Activated naive CD8-positive, alpha-beta T cell treated with anti-CD3 and anti-CD28 coated beads, Interleukin-2, amount 10 ng/mL, durations not matched to agents 7 days and 5 days (primary cell): ENCODE measurements at places on chromosomes 12 and 14. TPM values are rescaled to one million over a fixed set of nuclear protein-coding genes. Genes with fewer than 3 reads are reported as not detected.

ADCY6 gene
- total RNA-seq = not detected

CCDC177 gene
- total RNA-seq = not detected

FAM222A gene
- total RNA-seq = 0.96 TPM

OLR1 gene
- total RNA-seq = not detected

DNA sequence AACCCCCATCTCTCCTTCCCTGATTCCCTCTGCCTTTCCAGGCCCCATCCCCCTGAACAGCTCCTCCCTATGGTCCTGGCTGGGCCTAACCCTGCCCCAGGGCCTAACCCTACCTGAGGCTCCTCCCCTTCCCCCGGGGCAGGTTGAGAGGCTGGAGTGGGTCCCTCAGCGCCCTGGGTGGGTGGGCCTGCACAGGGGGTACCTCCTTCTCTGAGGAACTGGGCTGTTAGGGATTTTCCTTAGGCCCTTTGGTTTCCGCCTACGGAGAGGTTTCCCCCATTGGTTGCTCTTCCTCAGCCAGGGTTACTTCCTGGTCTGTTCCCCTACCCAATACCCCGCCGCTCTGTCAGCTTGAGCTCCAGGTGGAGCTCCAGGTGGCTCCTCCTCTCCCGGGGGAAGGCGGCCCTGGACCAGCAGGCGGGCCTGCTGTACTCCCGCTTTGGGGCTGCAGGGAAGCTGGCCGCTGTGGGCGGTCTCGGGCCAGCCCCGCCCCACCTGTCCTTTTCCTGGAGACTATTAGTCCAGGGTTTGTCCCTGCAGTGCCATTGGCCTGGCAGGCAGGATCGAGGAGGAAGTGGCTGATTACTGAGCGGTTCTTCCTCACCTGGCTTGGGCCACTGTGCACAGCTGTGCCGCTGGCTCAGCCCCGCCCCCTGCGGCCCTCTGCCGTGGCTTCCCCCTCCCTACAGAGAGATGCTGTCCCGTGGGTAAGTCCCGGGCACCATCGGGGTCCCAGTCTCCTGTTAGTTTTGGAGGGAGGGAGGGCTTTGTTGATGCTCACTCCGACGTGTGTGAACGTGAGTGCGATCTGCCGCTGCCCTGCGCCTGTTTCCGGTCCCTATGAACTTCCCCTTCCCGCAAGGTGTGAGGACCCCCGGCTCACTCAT is 2.5 kb downstream of the C12orf57 start:
- peak; percentile 79 for DNase-seq

GRCh38 chr12:95918194-95918993 is 24.0 kb downstream of the CCDC38 start:
- no peak for DNase-seq

DNA sequence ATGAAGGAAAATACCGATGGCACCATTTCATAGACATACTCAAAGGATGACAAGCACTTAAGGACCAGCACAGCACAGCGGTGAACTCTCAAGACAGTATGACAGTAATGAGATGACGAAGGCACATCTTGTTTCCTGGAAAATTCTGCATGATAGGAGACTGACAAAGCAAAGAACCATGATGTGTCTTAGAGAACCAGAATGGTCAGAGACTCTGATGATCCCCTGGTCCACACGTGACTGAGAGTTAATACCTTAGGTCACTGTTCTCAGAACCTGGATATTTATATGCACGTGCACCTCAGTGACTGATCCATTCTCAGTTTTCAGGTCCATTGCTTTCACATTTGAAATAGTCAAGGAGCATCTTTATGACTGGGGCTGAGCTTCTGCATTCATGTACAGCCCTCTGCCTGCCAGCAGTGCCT is 35.3 kb downstream of the PROX2 start:
- DNase-seq = no peak

DNA sequence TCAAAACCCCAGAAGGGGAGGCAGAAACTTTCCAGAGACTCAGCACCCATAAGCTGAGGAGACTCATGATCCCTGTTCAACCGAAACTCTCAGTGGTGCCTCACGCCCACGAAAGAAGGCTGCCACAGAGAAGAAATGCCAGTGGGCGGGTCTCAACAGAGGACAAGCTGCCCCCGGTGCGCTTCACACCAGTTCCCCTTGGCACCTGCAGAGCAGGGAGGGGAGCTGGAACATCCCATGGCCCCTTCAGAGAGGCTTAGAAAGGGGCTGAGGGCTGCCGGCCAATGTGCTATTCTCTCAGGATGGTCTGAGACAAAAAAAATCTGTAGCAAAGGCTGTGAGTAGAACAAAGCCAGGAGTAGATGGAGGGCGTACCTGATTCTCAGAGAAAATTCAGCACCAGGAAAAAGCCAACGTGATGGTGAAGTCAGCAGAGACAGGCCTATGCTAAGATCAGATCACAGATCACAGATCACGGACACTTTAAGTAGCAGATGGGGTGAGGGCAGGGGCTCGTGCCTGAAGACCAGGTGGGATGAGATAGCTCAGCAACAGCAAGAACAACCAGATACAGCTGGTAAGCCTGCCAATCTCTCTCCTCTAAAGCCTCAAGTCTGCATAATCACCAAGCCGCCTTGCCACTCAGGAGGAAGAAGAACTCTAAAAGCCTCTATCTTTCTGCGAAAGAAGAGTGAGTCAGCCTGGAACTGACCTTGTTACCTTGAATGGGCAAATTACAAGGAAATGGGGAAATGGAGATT is 206.4 kb upstream of the GRIP1 start:
- no peak for DNase-seq

DNA sequence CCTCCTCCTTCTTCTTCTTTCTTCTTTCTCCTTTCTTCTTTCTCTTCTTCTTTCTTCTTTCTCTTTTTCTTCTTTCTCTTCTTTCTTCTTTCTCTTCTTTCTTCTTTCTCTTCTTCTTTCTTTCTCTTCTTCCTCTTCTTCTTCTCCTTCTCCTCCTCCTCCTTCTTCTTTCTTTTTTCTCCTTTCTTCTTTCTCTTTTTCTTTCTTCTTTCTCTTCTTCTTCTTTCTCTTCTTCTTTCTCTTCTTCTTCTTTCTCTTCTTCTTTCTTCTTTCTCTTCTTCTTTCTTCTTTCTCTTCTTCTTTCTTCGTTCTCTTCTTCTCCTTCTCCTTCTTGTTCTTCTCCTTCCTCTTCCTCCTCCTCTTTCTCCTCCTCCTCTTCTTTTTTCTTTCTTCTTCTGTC is 1230.7 kb upstream of the USP15 start:
- DNase-seq = no peak

DNA sequence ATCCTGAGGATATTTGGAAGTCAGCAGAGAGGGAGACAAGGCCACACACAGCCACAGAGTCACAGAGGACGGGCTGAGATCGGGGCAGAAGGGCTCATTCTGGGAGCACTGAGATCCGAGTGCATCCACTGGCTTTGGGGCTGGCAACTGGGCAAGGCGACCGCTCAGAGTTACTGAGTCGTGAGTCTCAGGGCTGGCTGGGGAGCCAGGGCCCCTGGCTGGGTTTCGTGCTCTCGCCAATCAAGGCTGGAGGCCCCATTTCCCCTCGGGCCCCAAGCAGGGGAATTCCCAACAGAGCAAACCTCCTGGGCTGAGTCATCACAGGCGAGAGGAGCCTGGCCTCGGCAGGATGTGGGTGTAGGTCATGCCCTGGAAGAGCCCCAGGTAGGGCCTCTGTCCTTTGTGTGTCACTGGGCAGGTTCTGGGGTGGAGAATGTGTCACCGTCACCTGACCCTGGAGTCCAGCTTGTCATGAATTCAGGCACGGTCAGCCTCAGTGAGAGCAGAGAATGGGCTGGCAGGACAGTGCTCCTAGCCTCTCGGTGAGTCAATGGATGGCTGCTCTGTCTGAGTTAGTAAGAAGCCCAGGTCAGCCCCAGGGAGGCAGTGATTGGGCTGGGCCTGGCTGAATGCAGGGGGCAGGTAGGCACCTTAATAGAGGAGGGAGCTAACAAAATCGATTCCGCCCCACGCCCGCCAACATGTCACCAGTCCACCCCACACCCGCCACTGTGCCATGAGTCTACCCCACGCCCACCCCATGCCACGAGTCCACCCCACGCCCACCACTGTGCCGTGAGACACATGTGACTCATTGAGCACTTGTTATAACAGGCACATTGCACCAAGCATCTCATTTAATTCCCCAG is 16.9 kb downstream of the ASB2 start:
- DNase-seq = peak; percentile 84

DNA sequence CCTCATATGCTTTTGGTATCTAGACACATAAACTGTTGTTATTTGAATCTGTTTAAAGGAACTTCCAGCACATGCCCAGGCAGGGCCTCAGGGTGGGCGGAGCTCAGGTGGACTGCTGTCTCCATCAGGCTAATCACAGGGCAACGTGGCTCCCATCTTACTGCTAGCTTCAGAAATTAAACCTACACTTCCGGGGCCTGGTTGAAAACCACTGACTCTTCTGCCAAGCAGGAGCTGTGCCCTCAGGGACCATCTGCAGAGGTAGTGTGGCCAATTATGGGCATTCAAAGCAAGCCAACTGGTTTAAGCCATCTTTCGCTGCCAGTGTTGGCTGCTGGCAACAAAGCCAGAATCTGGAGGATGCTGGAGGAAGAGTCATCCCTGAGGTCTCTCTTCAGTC is 97.5 kb downstream of the TMX1 start:
- no peak for DNase-seq

DNA sequence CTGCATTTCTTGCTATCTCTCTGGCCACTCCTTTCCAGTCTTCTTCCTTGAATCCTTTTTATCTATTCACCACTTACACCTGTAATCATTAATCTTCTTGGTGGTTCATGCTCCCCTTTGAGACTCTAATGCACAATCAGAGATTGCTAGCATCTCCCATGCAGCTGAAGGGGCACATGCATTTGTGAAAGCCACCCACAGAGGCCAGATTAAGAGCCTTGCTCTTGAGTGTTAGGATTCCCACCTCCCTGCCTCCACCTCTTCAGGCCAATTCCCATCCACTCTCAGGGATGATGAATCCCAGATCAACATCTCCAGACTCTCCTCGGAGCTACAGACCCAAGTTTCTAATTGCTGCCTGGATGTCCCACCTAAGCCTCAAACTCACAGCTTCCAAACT is 19.4 kb upstream of the KRT18 start:
- DNase-seq = no peak

DNA sequence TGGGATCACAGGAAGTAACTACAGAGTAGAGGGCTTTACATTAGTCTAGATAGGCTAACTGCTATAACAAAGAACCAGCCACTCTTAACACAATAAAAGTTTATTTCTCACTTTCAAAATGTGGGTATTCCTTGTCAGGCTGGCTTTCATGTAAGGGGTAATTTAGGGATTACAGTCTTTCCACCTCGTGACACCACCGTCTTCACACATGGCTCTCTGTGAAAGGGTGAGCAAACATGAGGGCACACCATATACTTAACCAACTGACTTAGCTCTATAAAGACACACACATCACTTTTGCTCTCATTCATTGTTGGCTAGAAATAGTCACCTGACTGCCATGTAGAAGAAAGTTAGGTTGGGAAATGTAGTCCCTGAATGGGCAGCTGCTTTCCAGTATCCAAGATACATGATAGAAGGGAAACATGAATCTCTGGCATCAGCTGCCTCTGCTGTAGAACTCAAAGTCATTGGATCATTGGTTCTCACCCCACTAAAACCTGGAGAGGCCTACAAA is 66.1 kb upstream of the CRY1 start:
- DNase-seq = no peak

DNA sequence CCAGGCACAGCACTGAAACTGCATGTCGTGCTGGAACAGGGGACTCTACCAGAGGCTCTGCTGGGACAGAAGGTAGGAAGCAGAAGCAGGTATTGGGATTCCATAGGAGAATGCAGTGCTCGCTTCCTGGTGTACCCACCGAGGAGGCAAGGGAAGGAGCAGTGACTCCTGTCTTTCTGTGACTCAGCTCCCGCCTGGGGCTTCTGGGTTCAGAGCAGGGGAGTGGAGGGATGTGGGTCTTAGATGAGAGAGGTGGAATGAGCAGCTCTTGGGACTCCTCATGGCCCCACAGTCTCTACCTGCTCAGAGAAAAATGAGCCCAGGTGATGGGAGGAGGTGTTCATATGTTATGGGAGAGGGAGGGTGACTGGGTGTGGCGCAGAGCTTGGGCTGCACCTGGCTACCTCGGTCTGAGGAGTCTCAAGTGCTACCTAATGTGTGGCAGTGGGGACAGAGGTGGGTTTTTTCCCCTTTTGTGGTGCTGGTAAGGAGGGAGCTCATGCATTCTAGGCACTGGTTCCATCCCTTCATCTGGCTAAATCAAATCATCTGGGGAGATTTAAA is 26.3 kb downstream of the WNT5B start:
- DNase-seq = no peak

- DNase-seq = no peak
Measured at GRCh38 chr12:98464190-98464589, 51.2 kb upstream of the TMPO start.

DNA sequence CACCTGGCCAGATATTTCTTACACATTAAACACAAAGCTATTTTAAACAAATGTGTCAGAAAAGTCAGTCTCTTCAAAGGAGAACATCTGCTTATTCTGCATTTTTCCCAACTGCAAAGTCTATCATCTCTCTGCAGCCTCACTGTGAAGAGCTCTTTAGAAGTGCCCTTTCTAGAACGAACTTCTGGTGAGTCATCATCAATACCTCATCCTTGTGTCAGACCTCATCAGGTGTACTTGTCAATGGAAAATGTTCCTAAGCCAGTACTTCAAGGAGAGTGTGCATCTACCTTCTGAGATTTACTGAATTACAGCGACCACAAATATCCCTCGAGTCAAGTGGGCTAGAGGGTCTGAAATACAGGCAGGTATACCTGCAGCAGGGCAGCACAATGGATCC is 457.3 kb downstream of the LRIG3 start:
- no peak for DNase-seq

GRCh38 chr12:10235761-10236631 is 23.3 kb downstream of the GABARAPL1 start:
- no peak for DNase-seq
